ENCODE measurements at places on chromosomes 6 and 20.
A peak's percentile ranks its signal among the peaks of the same experiment; 100 is the strongest.

DNA sequence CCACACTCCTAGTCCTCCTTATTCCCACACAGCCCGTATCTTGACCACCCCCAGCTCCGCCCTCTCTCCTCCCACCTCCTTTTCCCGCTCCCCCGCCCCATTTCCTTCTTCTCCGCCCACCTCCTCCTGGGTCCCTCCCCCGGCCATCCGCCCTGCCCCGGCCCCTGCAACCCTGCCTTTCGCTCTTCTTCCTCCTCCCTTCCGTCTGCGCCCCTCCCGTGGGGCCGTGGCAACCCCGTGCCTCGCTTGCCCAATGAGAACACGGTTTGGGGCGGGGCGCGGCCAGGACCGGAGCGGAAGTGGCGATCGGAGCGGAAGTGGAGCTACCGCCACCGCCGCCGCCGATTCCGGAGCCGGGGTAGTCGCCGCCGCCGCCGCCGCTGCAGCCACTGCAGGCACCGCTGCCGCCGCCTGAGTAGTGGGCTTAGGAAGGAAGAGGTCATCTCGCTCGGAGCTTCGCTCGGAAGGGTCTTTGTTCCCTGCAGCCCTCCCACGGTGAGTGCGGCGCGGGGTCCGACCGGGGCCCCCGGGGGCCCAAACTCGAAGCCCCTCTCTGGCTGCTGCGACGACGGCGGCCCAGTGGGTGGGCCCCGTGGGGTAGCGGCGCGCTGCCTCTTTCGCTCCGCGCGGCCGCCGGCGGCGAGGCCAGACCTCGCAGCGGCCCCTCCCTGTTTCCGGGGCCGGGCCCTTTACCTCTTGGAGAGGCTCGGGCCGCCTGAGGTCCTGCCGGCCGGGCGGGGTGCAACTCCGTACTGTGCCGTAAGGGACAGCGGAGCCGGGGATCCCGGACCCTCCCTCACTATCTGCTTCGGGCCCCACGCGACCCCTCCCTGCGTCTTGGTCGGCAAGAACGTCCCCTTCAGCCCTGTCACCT is at the start of gene YWHAB:
Gene YWHAB (plus strand): TSS at position 314 of the 874 bp plus-strand sequence. CDS start 15,829 bp downstream, outside the sequence.
- DNase-seq, result peak; percentile 97

DNA sequence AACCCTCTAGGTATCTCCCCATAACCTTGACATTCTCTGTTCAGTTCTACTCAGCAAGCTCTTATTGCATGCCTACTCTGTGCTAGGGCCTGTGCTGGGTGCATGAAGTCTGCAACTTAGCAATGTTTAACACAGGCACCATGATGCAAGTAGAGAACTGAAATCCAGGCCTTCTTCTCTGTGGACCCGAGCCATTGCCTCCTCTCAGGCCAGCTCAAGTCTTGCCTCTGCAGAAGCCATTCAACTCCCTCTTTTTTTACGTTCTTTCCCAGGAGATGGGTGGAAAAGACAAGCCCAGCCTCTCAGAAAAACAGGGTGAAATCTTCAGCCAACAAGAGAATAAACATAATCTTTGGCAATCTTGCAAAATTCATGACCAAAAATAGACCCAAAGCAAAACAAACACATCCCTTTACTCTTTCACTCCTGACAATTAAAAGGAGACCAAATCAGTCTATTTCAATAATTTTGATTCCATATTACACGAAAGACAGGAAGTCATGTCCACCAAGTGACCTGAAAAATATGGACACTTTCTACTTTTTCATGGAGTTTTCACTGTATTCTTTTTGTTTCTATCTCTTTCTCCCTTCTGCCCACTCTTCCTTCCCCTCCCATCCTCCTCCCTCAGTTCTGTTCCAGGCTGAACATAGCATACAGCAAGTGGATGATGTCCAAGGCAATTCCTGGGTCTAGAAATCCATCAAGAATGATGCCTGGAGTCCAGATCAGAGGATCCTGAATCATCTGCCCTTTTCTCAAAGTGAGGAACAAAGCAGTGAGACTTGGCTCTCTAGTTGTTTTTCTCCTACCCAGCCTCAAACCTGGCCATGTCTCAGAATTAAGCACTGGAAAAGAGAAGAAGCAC is 45.4 kb upstream of the MOCS1 start:
- DNase-seq, result no peak

GRCh38 chr6:56359201-56359899 is 112.0 kb upstream of the COL21A1 start:
- no peak for DNase-seq

DNA sequence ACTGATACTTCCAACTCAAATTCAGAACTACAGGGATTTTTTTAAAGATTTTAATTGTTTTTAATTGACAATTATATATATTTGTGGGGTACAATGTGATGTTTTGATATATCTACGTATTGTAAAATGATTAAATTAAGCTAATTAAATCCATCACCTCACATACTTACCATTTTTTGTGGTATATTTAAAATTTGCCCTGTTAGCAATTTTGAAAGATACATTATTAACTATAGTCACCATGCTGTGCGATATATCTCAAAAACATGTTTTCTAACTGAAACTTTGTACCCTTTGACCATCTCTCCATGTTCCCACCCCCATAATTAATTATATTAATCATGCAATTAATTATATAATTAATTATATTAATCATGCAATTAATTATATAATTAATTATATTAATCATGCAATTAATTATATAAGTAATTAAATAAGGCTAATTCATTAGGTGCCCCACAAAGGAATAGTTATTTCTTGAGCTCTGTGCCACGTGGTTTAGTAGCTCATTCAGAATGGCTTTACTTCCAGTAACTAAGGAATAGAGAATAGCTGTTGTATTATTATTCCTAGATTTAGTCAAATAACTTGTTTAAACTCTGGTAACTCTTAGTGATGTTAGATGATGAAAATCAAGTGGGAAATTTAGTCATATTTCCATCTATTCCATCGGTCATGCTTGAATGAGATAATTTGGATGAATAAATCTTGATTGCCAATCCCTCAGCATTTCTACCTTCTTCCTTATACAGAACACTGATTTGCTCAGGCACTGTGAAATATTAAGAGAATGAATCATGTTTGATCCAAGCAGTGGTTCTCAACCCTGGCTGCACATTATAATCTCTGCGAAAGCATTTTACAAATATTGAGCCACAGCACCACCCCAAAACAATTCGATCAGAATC is 25.1 kb downstream of the LOC128125822 start:
- no peak for DNase-seq

DNA sequence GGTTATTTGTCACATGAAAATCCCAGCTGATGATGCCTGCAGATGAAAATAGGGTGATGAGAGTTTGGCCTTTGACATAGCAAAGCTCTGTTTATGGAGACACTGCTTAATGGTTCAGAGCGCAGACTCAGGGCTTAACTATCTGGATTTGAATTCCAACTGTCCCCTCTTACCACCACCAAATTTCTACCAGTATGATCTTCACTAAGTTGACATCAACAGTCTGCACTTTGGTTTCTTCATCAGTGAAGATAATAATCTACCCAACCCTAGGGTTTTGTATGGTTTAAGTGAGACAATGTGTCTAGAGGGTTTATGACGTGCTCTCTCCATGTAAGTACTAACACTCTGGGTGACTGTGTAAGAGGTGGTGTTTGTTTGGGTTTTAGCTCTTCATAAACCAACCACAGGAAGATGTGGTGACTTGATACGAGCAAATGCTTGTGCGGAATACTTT is 151.4 kb upstream of the TNFAIP3 start:
- no peak for DNase-seq

DNA sequence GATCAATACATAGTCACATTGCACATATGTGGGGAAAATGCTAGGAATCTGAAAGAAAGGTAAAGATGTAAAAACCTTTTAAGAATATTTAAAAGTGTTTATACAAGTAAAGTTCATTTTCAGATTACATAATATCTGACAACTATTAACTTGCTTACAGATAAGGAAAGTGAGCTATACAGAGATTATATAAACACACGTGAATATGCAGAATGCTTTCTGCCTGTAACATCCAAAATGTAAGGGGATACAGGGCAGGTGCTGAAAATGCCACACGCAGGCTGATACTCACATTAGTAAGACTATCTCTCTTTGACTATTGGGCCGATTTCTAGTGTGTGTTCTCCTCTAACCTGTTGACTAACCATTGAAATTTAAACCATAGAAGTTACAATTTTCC is 17.9 kb upstream of the MAP7 start:
- DNase-seq, result no peak

GRCh38 chr20:17619351-17620093 is 49.6 kb downstream of the DSTN start:
- peak; percentile 5 for DNase-seq

- no peak for DNase-seq
Observed at GRCh38 chr6:134593887-134594286, 276.0 kb upstream of the SGK1 start.

Data from posterior cingulate gyrus (tissue), 11 donors.